ENCODE measurements at places on chromosomes 6 and 20.
A peak's percentile ranks its signal among the peaks of the same experiment; 100 is the strongest.

- no peaks in the 10 kb centered on the region for H3K27me3 ChIP-seq
- H3K4me1 ChIP-seq: peaks cover 22% of the 10 kb centered on the region
- no peak overlapping the region for H3K27ac ChIP-seq
- H3K36me3 ChIP-seq: peaks cover 8% of the 10 kb centered on the region
- DNase-seq: no peak
- peak overlapping the region; percentile 88 for H3K4me3 ChIP-seq
Measured at GRCh38 chr20:378961-379336, 1.6 kb upstream of the TRIB3 start.

DNA sequence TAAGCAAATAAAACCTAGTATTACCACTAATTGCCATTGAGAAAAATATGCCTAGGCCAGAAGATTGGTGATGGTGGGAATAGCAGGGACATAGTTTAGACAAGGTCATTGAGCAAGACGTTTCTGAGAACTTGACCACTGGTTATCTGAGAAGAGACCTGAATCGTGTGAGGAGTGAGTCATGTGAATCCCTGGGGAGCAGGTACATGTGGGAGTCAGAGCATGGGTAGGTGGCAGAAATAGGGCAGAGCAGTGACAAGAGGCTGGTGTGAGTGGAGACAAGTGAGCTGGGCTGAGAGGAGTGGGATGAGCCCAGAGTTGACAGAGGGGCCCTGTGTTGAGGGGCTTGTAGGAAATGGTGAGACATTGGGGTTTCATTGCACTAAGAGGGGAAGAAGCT, 16.4 kb downstream of the MICA start:
- no peak overlapping the region for H3K27ac ChIP-seq

DNA sequence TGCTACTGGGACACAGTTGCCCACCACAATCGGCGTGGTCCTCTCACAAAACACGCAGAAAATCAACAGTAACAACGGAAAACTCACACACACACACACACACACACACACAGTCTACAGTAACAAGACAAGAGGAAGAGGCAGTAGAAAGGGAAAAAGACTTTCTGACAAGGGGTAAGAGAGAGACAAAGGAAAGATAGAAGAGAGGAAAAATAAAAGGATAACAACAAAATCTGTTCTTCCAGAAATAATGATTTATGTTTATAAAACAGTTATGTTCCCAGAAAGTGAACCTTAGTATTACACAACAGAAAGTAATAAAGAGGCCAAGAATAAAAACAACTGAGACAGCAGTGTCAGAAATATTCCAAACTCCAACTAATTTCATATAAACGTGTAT, 2.9 kb downstream of the RANBP9 start:
- peaks cover 31% of the 10 kb centered on the region for H3K4me1 ChIP-seq
- peak overlapping the region; percentile 99 for H3K4me3 ChIP-seq
- DNase-seq: no peak
- peak overlapping the region; percentile 92 for H3K27ac ChIP-seq
- peaks cover 26% of the 10 kb centered on the region for H3K36me3 ChIP-seq
- no peaks in the 10 kb centered on the region for H3K27me3 ChIP-seq

- no peak overlapping the region for H3K4me3 ChIP-seq
- peaks cover 52% of the 10 kb centered on the region for H3K36me3 ChIP-seq
- H3K4me1 ChIP-seq: peaks cover 66% of the 10 kb centered on the region
Measured at GRCh38 chr6:13671548-13672127, 40.0 kb downstream of the RANBP9 start.

- DNase-seq: peak; percentile 2
- peaks cover 20% of the 10 kb centered on the region for H3K27me3 ChIP-seq
- H3K4me3 ChIP-seq: peak overlapping the region; percentile 57
- H3K27ac ChIP-seq: peak overlapping the region; percentile 54
- peaks cover 2% of the 10 kb centered on the region for H3K36me3 ChIP-seq
Measured at GRCh38 chr6:144006736-144007477, 1.2 kb downstream of the PLAGL1 start.

DNA sequence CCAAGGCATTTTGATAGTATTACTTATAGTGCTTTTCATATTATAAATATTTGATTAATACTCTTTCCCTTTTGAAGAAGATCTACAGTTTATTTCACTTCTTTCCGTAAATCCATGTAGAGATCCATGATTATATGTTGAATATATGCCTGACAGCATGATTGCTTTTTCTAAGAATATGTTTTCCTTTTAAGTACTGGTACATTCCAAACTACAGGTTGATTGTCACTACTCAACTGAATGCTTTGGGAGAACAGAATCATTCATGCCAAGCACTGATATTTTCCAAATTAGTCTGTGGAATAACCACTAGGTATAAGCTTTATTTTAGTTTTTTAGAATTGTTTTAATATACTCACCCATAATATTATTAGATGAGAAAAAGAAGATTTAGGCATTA, 330.2 kb downstream of the BCKDHB start:
- no peak for DNase-seq
- H3K27ac ChIP-seq: no peak overlapping the region
- no peak overlapping the region for H3K4me3 ChIP-seq
- H3K27me3 ChIP-seq: no peaks in the 10 kb centered on the region
- no peaks in the 10 kb centered on the region for H3K4me1 ChIP-seq

DNA sequence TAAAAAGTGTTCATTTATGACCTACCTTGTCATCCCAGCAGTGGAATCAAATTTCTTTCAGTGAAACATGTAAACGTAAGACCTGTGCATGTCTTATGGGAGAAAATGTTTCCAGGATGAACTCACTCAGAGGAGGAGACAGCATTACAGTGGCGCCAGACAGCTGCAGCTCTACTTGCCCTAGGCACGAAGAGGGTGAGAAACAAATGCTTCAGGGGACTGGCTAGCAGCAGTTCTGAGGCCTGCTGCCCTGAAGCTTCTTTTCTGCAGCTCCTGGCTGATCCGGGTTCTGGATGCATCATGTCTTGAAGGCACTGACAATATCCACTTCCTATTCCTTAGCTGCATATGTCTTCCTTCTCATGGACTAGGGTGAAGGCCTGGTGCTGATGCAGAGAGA, 120.2 kb downstream of the QRSL1 start:
- no peak overlapping the region for H3K4me3 ChIP-seq
- H3K27ac ChIP-seq: no peak overlapping the region
- H3K4me1 ChIP-seq: peaks cover 2% of the 10 kb centered on the region
- H3K27me3 ChIP-seq: peaks cover 9% of the 10 kb centered on the region

- H3K27ac ChIP-seq: no peak overlapping the region
- DNase-seq: no peak
- no peaks in the 10 kb centered on the region for H3K27me3 ChIP-seq
- no peaks in the 10 kb centered on the region for H3K4me1 ChIP-seq
Measured at GRCh38 chr20:61937146-61937962, 128.3 kb downstream of the TAF4 start.

GRCh38 chr6:31697555-31697954, 5.6 kb downstream of the ABHD16A start:
- H3K4me1 ChIP-seq: peaks cover 18% of the 10 kb centered on the region
- no peak overlapping the region for H3K4me3 ChIP-seq
- no peak overlapping the region for H3K27ac ChIP-seq
- no peaks in the 10 kb centered on the region for H3K27me3 ChIP-seq

DNA sequence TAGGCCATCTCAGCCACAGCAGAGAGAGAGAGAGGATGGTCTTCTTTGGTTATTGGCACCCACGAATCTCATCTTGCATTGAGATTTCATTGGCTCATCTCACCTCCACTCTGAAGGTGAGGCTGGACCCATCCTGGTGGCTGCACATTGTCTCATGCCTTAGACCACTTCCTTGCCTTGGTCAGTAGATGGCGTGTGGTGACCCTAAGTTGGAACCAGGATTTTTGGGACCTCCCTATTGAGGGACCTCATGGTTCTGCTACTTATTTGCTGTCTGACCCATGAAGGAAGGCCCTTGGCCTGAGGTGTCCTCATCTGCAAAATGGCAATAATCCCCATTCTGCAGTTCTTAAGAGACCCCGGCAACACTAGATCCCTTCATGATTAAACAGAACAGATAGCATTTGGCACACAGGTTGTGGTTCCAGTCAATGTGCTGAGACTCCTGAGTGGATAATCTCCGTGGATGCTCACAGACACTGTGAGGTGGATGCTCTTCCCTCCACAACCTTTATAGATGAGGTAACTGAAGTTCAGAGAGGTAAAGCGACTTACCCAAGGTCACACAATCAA, 21.5 kb upstream of the AAR2 start:
- no peaks in the 10 kb centered on the region for H3K4me1 ChIP-seq
- H3K4me3 ChIP-seq: no peak overlapping the region
- H3K27me3 ChIP-seq: no peaks in the 10 kb centered on the region
- no peak for DNase-seq
- no peaks in the 10 kb centered on the region for H3K36me3 ChIP-seq

DNA sequence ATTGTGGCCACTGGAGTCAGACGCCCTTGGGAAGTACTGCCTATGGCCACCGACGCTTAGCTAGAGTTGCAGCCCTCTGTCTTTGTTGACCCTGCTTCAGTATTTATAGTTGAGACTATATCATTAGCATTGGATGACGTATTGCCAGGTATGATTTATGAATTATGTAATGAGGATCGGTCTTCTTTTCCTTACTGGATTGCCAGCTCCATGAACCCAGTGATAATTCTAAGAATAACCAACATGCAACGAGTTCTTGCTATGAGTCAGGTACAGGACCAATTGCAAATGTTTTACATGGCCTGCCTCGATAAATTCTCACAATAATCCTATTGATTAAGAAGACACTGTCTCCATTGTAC, 63.5 kb downstream of the CLIC5 start:
- no peak for DNase-seq
- H3K27me3 ChIP-seq: no peaks in the 10 kb centered on the region
- no peak overlapping the region for H3K4me3 ChIP-seq
- H3K27ac ChIP-seq: no peak overlapping the region

DNA sequence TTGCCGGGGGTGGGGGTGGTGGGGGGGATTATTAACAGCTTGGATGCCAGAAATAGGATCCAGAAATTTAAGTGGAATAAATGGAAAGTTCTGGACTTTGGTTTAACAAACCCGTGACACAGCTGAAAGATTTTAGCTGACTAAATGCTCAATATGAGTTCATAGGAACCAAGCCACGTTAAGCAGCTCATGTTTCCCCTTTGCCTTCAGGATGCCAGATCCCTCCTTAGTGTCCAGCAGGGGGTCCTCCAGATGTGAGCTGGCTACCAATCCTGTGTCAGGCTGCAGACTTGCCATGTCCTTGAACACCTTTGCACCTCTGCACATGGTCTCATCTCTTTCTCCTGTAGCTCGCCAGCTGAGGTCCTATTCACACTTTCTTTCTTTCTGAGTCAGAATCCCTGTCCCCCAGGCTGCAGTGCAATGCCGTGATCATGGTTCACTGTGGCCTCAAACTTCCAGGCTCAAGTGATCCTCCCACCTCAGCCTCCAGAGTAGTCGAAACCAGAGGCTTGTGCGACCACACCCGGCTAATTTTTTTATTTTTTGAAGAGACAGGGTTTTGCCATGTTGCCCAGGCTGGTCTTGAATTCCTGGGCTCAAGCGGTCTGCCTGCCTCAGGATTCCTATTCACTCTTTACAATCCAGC, 133.3 kb upstream of the ARMC2 start:
- DNase-seq: no peak
- peaks cover 6% of the 10 kb centered on the region for H3K27me3 ChIP-seq
- H3K36me3 ChIP-seq: no peaks in the 10 kb centered on the region
- no peak overlapping the region for H3K4me3 ChIP-seq
- peaks cover 10% of the 10 kb centered on the region for H3K4me1 ChIP-seq
- no peak overlapping the region for H3K27ac ChIP-seq

GRCh38 chr6:22413681-22414311, 117.0 kb upstream of the PRL start:
- H3K27ac ChIP-seq: no peak overlapping the region
- no peak overlapping the region for H3K4me3 ChIP-seq
- no peak for DNase-seq
- no peaks in the 10 kb centered on the region for H3K36me3 ChIP-seq
- H3K4me1 ChIP-seq: no peaks in the 10 kb centered on the region

DNA sequence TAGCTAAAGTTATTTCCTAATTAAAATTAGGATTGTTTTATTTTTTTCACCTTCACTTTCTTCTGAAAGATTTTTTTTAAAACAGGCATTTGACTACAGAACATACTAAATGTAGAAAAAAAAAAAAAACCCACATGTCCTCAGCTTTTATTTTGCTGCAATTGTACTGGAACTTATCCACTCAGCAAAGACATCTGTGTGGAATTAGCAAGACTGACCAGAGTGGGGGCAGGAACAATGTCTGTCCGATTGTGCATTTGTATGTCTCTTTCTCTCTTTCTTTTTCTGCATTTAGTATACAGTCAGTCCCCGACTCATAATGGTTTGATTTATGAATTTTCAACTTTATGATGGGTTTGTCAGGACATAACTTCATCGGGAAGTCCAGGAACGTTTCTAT, 77.3 kb downstream of the CHD6 start:
- no peak overlapping the region for H3K4me3 ChIP-seq
- DNase-seq: no peak
- no peaks in the 10 kb centered on the region for H3K27me3 ChIP-seq
- peaks cover 19% of the 10 kb centered on the region for H3K36me3 ChIP-seq
- H3K4me1 ChIP-seq: peaks cover 6% of the 10 kb centered on the region

GRCh38 chr6:12715437-12715836, 1.1 kb upstream of the PHACTR1 start:
- no peak overlapping the region for H3K4me3 ChIP-seq
- peaks cover 7% of the 10 kb centered on the region for H3K27me3 ChIP-seq
- no peak overlapping the region for H3K27ac ChIP-seq
- no peaks in the 10 kb centered on the region for H3K4me1 ChIP-seq

- no peaks in the 10 kb centered on the region for H3K4me1 ChIP-seq
- DNase-seq: no peak
- no peak overlapping the region for H3K27ac ChIP-seq
- no peaks in the 10 kb centered on the region for H3K27me3 ChIP-seq
- H3K4me3 ChIP-seq: no peak overlapping the region
- H3K36me3 ChIP-seq: peaks cover 4% of the 10 kb centered on the region
Measured at GRCh38 chr6:116338943-116339342, 31.8 kb upstream of the DSE start.

DNA sequence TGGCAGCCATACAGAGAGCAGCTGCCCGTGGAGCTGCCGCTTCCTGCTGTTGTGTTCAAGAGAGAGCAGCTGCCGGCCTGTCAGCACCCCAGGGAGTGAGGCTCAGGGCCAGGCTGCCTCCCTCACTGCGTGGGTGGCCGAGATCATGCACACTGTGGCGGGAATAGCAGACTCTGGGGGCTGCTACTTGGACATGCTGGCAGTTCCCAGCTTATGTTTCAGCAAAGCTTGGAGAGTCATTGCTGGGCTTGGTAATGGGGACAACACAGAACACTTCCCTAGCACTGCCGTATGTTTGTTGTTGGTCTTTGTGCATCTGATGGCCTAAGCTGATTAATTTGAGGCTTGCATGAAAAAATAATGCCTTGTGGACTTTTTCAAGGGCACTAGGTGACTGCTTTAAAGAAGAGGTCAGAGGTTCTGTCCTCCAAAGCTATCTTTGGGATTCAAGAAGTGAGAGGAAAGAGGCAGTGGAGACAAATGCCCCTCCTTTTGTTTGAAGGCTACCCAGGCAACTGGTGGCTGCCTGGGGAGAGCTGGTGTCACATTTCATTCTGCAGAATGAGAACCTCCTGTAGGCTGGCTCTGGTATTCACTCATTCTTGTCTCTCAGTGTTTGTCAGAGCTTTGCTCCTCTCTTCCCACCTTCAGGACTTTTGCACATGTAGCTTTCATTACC, 18.8 kb downstream of the MRAP2 start:
- DNase-seq: no peak
- H3K36me3 ChIP-seq: no peaks in the 10 kb centered on the region
- H3K27me3 ChIP-seq: no peaks in the 10 kb centered on the region
- H3K27ac ChIP-seq: no peak overlapping the region
- H3K4me1 ChIP-seq: no peaks in the 10 kb centered on the region

GRCh38 chr6:164122109-164122508, 707.6 kb downstream of the QKI start:
- H3K4me1 ChIP-seq: no peaks in the 10 kb centered on the region
- no peaks in the 10 kb centered on the region for H3K36me3 ChIP-seq
- no peaks in the 10 kb centered on the region for H3K27me3 ChIP-seq
- H3K27ac ChIP-seq: no peak overlapping the region

Data from activated naive CD8-positive, alpha-beta T cell treated with anti-CD3 and anti-CD28 coated beads for 36 hours (primary cell).